ENCODE measurements at places on chromosomes 7 and 10. TPM values are rescaled to one million over a fixed set of nuclear protein-coding genes. Genes with fewer than 3 reads are reported as not detected.

Gene BICC1
- total RNA-seq, result 1.7 TPM

GRCh38 chr7:418636-419280, 100.9 kb downstream of the PDGFA start:
- DNase-seq, result no peak

- DNase-seq, result no peak
Measured at GRCh38 chr10:103147645-103148044, 45.4 kb downstream of the NT5C2 start.

DNA sequence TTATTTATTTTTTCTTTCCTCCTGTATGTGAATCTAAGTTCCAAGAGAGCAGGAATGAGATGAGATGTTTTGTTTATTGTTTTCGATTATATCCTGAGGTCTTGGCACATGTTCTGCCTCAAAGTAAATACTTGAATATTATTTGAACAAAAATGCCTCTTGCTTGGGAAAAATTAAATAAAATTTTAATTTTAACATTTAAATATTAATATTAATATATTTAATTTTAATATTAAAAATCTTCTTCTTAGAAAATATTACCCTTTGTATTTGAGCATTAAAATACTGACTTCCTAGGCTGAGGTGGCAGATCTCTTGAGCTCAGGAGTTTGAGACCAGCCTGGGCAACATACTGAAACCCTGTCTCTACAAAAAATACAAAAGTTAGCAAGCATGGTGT, 123.4 kb upstream of the SEMA3D start:
- no peak for DNase-seq

GRCh38 chr7:16268821-16269768, 152.2 kb downstream of the CRPPA start:
- no peak for DNase-seq

DNA sequence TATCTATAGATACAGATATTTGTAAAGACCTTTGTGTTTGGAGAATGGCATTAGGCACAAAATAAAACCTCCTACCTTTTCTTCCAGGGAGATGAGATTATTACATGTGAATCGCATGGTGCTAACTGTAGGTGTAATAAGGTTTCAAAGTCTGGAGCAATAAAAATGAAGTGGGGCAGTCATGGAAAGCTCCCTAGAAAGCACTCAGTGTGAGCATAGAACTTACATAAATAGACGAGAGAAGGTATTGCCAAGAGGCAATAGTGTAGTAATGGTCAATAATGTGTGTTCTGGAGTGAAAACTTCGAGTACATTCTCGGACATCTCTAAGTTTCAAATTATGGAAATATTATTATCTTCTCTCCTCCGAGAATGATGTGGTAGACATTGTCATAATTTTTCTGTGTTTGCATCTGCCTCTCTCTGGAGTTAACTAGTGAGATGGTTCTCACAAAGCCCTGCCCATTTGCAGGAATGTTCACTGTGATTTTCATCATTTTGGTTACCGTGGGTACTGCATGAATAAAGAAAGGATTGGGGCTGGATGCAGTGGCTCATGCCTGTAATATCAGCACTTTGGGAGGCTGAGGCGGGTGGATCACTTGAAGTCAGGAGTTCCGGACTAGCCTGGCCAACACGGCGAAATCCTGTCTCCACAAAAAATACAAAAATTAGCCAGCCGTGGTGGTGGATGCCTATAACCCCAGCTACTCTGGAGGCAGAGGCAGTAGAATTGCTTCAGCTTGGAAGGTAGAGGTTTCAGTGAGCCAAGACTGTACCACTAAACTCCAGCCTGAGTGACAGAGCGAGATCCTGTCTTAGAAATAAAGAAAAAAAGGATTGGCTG, 10.6 kb downstream of the VIM start:
- DNase-seq, result no peak

DNA sequence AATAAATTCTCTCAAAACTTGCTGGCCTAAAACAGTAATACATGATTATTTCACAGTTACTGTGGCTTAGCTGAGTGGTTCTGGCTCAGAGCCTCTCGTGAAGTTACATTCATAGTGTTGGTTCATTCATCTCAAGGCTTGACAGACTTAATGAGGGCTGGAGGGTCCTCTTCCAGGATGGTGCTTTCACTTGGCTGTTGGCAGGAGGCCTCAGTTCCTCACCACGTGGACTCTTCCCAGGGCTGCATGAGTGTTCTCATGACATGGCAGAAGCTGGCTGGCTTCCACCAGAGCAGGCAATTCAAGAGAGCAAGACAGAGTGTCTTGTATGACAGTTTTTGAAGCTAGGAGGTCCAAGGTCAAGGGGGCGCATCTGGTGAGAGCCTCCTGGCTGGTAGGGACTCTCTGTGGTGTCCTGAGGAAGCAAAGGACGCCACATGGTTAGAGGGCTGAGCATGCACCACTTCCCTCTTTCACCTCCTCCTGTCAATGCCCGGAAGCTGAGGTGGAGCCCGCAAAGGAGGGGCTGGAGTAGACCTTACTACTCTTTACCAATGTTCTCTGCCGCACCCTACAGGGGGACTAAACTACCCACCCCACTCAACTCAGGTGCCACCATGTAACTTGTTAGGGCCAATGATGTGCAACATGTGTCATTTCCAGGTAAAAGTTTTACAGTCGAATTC, 58.2 kb upstream of the YAE1 start:
- DNase-seq, result no peak

All from left colon (tissue), 2 donors.